ENCODE measurements at places on chromosomes 11 and 22. TPM values are rescaled to one million over a fixed set of nuclear protein-coding genes. Genes with fewer than 3 reads are reported as not detected.

The GAB4 gene
- not detected for total RNA-seq

The SLC7A4 gene
- 2.2 TPM for total RNA-seq

The FXYD6 gene
- total RNA-seq: not detected

The HMGXB4 gene
- 22.5 TPM for total RNA-seq

The TENM4 gene
- 21.3 TPM for total RNA-seq

The SLC22A12 gene
- not detected for total RNA-seq

The LRP5 gene
- total RNA-seq: 28.3 TPM

The CACNA1I gene
- under 0.01 TPM for total RNA-seq

The HPX gene
- total RNA-seq: under 0.01 TPM

The NARS2 gene
- 33.2 TPM for total RNA-seq

The SHANK3 gene
- total RNA-seq: 0.86 TPM

The UBQLNL gene
- total RNA-seq: under 0.01 TPM

The SYT12 gene
- total RNA-seq: 0.43 TPM

The TBX10 gene
- not detected for total RNA-seq

The GPR152 gene
- not detected for total RNA-seq

The OR5P2 gene
- under 0.01 TPM for total RNA-seq

The DGAT2 gene
- total RNA-seq: 0.43 TPM

The GSTP1 gene
- total RNA-seq: 721 TPM

The PGR gene
- total RNA-seq: 4.5 TPM

The PNPLA2 gene
- total RNA-seq: 23.5 TPM

The OR51E2 gene
- total RNA-seq: 1.9 TPM

The ST14 gene
- total RNA-seq: not detected

The DCHS1 gene
- total RNA-seq: 33.7 TPM

The HTR3A gene
- not detected for total RNA-seq

The SMIM38 gene
- under 0.01 TPM for total RNA-seq

The FAT3 gene
- 1.9 TPM for total RNA-seq

The AGBL2 gene
- 1.3 TPM for total RNA-seq
